ENCODE measurements at places on chromosomes 6 and 20. TPM values are rescaled to one million over a fixed set of nuclear protein-coding genes. Genes with fewer than 3 reads are reported as not detected.

Gene NRSN1
- not detected for total RNA-seq

Gene ELOVL4
- total RNA-seq, result 1.3 TPM

Gene QKI
- 48.6 TPM for total RNA-seq

Gene TP53TG5
- 0.80 TPM for total RNA-seq

Gene ADGRF5
- total RNA-seq, result not detected

Gene CEP250
- total RNA-seq, result 60.2 TPM

Gene DDX39B
- total RNA-seq, result 517 TPM

Gene DEFB132
- not detected for total RNA-seq

Gene MAS1L
- total RNA-seq, result not detected

Gene OR2J3
- total RNA-seq, result not detected

Gene BIRC7
- total RNA-seq, result not detected

Gene CLPSL1
- not detected for total RNA-seq

Gene DNMT3B
- total RNA-seq, result 1.4 TPM

DNA sequence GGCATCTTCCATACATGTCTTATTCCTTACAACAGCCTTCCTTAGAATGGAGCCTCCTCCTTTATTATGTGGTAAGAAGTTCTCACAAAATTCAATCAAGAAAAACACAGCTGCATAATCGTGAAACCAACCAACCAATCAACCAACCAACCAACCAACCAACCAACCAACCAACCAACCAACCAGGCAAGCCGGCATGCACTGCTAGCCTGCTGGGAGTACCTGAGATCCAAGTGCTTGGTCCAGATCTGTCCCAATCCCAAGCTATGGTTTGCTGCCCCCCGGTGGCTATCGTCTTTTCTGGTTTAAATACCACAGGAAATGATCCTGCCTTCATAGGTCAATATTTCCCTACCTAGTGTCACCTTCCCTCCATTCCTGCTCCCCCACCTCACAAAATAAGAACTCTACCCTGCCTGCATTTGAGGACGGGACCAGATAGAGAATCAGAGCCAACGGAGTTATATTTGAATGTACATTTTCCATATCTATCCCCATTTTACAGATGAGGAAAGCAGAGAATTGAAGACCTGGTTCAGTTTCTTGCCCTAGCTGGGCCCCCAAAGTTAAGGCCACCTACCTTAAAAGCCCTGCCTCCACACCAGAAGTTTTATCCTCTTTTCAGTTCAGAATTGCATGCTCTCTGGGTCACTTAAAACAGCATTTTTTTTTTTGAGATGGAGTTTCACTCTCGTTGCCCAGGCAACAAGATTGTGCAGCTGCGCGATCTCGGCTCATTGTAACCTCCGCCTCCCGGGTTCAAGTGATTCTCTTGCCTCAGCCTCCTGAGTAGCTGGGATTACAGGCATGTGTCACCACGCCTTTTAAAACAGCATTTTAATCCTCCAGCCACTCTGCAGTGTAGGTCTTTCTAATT, 27.1 kb downstream of the RAB44 start:
- H3K4me3 ChIP-seq, result no peak overlapping the region
- no peak overlapping the region for H3K27ac ChIP-seq
- H3K36me3 ChIP-seq, result no peaks in the 10 kb centered on the region
- DNase-seq, result peak; percentile 82
- H3K4me1 ChIP-seq, result peaks cover 25% of the 10 kb centered on the region

- no peak overlapping the region for H3K4me3 ChIP-seq
- no peaks in the 10 kb centered on the region for H3K4me1 ChIP-seq
- H3K36me3 ChIP-seq, result no peaks in the 10 kb centered on the region
- H3K27me3 ChIP-seq, result no peaks in the 10 kb centered on the region
- no peak for DNase-seq
Measured at GRCh38 chr6:15754035-15754705, 91.3 kb upstream of the DTNBP1 start.

GRCh38 chr6:84062519-84063154, 29.1 kb downstream of the MRAP2 start:
- DNase-seq, result no peak
- no peak overlapping the region for H3K4me3 ChIP-seq
- H3K4me1 ChIP-seq, result no peaks in the 10 kb centered on the region
- H3K36me3 ChIP-seq, result no peaks in the 10 kb centered on the region

GRCh38 chr6:138499303-138500018, at the start of gene NHSL1:
Gene NHSL1, minus strand, starts transcription at chr6:138499494. Its CDS starts 204 bp downstream, at chr6:138499290.
- no peak for DNase-seq
- H3K36me3 ChIP-seq, result no peaks in the 10 kb centered on the region
- peaks cover 9% of the 10 kb centered on the region for H3K27me3 ChIP-seq

- H3K27ac ChIP-seq, result no peak overlapping the region
- H3K36me3 ChIP-seq, result no peaks in the 10 kb centered on the region
- H3K4me1 ChIP-seq, result no peaks in the 10 kb centered on the region
- DNase-seq, result no peak
Measured at GRCh38 chr6:78523622-78524021, 343.7 kb upstream of the IRAK1BP1 start.

- peaks cover 5% of the 10 kb centered on the region for H3K27me3 ChIP-seq
- DNase-seq, result no peak
- no peaks in the 10 kb centered on the region for H3K36me3 ChIP-seq
- no peak overlapping the region for H3K4me3 ChIP-seq
Measured at GRCh38 chr20:19621072-19621471, 137.0 kb upstream of the RIN2 start.

DNA sequence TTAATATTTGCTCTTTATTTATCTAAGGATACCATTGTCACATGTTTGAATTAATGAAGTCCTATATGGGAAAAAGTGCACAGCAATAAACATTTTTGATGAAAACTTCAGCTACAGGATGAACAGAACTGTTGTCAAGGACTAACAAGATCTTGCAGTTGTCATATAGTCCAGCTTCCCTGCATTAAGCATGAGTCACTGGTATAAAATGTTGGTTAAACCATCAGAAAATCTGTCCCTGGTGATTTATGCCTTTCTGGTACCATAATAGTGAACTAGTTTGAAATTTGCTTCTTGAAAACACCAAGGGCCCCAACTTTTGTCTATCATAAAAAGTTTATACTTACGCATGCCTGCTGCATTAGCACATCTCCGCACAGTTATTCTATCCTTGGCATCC, 60.4 kb upstream of the RSPO3 start:
- H3K27me3 ChIP-seq, result no peaks in the 10 kb centered on the region
- H3K36me3 ChIP-seq, result no peaks in the 10 kb centered on the region
- H3K4me1 ChIP-seq, result no peaks in the 10 kb centered on the region

DNA sequence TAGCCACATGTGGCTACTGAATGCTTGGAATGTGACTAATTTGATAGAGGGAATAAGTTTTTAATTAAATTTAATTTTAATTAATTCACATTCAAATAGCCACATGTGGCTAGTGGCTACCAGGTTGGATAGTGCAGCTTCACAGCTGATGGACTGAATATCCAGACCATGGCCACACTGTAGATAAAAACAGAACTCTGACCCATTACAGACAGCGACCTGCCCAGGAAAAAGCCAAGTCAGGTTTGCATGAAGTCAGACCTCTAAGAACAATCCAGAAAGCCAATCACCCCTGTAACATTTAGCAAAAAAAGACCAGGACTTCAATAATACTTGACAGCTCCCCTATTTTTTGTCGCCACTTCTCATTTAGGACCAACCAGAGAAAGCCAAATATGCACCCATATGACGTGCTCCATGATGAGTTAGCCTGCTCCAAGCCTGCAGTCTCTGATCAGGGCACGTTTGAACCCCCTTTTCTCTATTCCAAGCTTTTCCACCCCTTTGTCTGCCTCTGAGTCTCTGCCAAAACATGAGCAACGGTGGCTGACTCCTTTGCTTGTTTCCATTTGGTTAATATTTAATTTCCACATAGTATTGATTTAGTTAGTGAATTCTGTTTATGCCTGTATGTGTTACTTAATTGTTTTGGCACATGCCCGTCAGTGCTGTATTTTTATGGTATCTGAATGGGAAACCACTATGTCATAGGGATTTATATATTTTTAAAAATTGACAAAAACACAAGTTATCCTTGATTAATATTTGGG, 636.3 kb downstream of the UTRN start:
- no peaks in the 10 kb centered on the region for H3K4me1 ChIP-seq
- no peak overlapping the region for H3K4me3 ChIP-seq
- H3K27ac ChIP-seq, result no peak overlapping the region
- peaks cover 4% of the 10 kb centered on the region for H3K27me3 ChIP-seq
- no peaks in the 10 kb centered on the region for H3K36me3 ChIP-seq

DNA sequence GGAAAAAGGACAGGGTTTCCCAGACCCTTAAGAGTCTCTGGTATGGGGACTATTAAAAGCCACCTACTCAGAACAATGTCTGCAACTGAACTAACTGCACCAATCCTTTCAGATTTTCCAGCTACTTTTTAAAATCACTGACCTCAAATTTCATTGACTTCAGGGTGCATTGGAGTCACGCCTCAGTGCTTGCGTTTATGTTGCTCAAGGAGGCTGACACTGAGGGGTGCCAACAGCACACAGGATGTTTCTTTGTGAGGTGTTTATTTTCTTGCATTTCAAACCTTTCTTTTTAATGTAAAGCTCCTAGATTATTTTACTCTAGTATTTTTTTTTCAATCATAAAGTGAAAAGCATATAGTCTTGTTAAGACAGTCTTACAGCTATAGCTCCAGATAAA, 402.0 kb upstream of the SLC35B3 start:
- no peaks in the 10 kb centered on the region for H3K4me1 ChIP-seq
- H3K27ac ChIP-seq, result no peak overlapping the region
- H3K4me3 ChIP-seq, result no peak overlapping the region
- H3K27me3 ChIP-seq, result no peaks in the 10 kb centered on the region
- no peaks in the 10 kb centered on the region for H3K36me3 ChIP-seq
- no peak for DNase-seq

DNA sequence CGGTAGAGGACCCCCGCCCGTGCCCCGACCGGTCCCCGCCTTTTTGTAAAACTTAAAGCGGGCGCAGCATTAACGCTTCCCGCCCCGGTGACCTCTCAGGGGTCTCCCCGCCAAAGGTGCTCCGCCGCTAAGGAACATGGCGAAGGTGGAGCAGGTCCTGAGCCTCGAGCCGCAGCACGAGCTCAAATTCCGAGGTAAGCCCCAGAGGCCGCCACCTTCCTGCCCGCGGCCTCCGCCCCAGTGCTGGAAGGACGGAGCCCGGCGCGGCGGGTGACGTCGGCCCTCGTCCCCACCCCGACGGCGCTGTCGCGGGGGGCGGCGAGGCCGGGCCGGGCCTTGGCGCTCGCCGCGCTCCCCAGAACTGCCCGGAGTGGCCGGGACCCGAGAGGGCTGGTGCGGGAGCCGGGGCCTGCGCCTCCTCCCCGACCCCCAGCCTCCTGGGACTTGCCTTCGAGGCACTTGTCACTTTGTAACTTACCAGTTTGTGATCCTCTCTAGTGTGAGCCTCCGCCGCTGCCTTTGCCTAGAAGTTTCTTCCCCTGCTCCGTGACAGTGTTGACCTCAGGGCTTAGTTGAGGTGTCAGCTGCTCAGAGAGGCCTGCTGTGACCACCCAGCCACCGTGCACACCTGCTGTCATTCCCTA, 417 bp downstream of the VAPB start:
- H3K36me3 ChIP-seq, result peaks cover 38% of the 10 kb centered on the region
- peak overlapping the region; percentile 100 for H3K4me3 ChIP-seq
- DNase-seq, result peak; percentile 46
- H3K27ac ChIP-seq, result peak overlapping the region; percentile 97

GRCh38 chr6:140062043-140063020, 687.9 kb upstream of the CITED2 start:
- no peak overlapping the region for H3K4me3 ChIP-seq
- no peaks in the 10 kb centered on the region for H3K36me3 ChIP-seq
- DNase-seq, result no peak
- H3K4me1 ChIP-seq, result no peaks in the 10 kb centered on the region
- no peak overlapping the region for H3K27ac ChIP-seq
- H3K27me3 ChIP-seq, result peaks cover 20% of the 10 kb centered on the region

- H3K4me1 ChIP-seq, result no peaks in the 10 kb centered on the region
- no peaks in the 10 kb centered on the region for H3K27me3 ChIP-seq
- no peak overlapping the region for H3K27ac ChIP-seq
- no peaks in the 10 kb centered on the region for H3K36me3 ChIP-seq
- no peak for DNase-seq
Measured at GRCh38 chr6:92047152-92047850, 1372.1 kb downstream of the EPHA7 start.

DNA sequence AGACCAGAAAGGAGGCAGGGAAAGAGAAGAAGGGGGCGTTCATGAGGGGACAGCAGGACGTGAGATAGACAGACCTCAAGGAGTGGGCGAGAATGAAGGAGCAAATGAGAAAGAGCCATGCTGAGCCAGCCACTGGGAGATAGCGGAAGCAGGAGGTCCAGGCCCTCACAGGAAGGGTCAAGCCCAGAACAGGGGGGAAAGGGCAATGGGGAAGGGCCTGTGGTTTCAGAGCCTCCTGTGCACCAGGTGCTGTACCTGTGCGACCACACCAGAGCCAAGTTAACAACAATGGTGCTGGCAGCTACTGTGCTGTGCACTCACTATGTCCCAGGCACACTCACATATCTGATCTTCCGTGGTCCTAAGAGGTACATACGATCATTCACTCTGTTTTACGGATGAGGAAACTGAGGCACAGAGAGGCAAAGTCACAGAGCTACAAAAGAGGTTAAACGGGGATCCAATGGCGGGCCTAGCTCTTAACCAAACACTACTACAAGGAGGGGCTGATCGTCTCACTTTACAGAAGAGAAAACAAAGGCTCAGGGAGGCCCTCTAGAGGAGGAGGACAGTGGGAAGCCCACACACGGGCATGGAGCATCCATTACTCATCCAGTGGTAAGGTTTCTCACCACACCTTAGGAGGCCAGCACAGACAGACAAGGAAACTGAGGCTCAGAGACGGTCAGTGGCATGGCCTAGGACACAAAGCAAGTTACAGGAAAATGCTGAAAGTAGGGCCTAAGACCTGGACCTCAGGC, 129.1 kb downstream of the PREX1 start:
- no peak for DNase-seq
- H3K4me3 ChIP-seq, result no peak overlapping the region
- H3K4me1 ChIP-seq, result peaks cover 8% of the 10 kb centered on the region
- H3K36me3 ChIP-seq, result peaks cover 9% of the 10 kb centered on the region
- no peaks in the 10 kb centered on the region for H3K27me3 ChIP-seq
- H3K27ac ChIP-seq, result peak overlapping the region; percentile 32

GRCh38 chr6:50091641-50092040, 41.9 kb upstream of the DEFB112 start:
- H3K4me3 ChIP-seq, result no peak overlapping the region
- no peaks in the 10 kb centered on the region for H3K27me3 ChIP-seq
- no peaks in the 10 kb centered on the region for H3K4me1 ChIP-seq
- no peak overlapping the region for H3K27ac ChIP-seq
- DNase-seq, result no peak
- H3K36me3 ChIP-seq, result no peaks in the 10 kb centered on the region

DNA sequence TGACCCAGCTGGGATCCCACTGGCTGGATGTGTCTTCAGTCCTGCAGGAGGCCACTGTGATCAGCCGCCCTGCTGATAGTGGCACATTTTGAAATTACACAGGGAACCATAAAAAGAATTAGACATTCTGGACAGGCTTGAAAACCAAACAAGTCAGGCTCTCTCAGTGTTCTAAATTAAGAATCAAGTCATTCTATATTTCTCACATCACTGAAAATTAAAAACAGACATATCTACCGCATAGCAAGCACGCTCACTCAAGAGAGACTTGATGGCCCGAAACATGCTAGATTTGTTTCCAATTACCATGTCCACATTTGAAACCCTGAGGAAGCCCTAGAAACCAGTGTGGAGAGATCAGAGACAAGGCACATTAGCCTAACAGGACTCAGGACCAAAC, 57.7 kb downstream of the NFATC2 start:
- no peaks in the 10 kb centered on the region for H3K27me3 ChIP-seq
- peaks cover 91% of the 10 kb centered on the region for H3K4me1 ChIP-seq
- H3K4me3 ChIP-seq, result no peak overlapping the region
- DNase-seq, result no peak
- peaks cover 67% of the 10 kb centered on the region for H3K36me3 ChIP-seq

All from activated CD4-positive, alpha-beta T cell treated with anti-CD3 and anti-CD28 coated beads for 36 hours (primary cell).